ENCODE measurements at places on chromosomes 4 and X.

- no peak for DNase-seq
These were observed 250.8 kb downstream of the ARHGAP24 start for GRCh38 chr4:85725721-85726170.

- no peak for DNase-seq
These were observed 236.9 kb upstream of the CTSO start for GRCh38 chr4:156190615-156191014.

DNA sequence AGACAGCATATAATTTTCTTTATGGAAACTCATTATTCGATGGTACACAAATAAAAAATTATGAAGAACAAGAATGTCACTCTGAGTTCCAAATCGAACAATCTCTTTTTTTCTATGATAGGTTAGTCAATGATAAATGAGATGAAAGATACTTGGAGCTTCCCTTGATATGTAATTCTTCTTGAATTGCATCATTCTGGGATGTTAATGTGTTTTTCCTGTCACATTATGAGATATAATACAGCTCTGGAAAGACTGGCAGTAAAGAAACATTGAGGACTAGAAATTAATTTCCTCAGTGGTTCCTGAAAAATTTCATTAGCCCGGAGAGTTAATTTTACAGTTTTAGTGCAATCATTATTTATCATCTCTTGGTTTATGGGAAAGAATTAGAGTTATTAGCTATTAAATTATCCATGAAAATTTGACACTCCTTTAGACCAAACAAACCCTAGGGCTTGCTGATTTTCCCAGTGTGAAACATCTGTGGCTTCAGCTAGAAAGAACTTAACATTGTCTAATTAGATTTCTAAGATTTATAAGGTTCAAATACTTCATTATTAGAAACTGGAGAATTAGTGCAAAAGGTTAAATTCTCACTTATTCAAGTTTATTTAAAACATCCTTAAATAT lies 1546.6 kb upstream of the TENM3 start:
- DNase-seq, result no peak

- DNase-seq, result no peak
These were observed 1060.2 kb downstream of the TECRL start for GRCh38 chr4:63348735-63349673.

- no peak for DNase-seq
These were observed 42.5 kb downstream of the MAMLD1 start for GRCh38 chrX:150405576-150405975.

DNA sequence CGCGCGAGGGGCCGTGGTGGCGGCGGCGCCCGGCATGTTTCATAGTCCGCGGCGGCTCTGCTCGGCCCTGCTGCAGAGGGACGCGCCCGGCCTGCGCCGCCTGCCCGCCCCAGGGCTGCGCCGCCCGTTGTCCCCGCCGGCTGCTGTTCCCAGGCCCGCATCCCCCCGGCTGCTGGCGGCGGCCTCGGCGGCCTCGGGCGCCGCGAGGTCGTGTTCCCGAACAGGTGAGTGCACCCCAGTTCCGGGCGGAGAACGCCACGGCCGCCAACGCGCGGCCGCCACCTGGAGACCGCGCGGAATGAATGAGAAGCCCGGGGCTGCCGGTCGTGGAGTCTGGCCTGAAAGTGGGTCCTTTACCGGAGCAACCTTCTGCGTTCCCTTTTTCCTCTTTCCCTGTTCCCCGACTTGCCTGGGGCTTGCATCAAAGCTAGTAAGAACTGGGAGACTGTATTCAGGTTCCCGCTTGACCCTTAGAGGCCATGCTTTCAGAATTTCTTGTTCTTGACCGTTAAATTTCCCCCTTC lies 429 bp downstream of the NOCT start:
- peak; percentile 23 for DNase-seq

DNA sequence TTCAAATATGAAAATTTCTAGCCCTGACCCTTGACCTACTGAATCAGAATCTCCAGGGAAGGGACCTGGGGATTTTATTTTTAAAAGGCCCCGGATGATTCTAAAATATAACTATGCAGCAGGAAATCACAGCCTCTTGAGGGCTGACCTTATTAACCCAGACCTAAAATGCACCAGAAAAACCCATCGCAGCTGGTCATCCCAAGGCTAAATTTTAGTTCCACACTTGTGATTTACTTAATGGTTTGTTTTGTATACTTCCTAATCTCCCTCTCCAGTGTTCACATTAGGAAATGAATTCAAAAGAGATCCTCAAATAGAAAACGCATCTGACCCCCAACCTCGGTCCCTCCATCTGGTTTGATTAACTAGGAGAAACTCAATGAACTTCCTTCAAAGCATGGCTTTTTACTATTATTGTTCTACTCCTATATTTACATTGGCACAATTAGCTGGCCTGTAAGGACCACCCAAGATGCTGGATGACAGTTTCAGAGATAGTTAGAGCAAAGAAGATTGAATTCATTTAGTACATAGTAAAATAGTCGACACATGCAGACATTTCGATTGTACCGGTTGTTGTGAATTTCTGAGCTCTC lies 147.8 kb upstream of the MED14 start:
- no peak for DNase-seq

GRCh38 chrX:132171478-132171877 lies 43.7 kb upstream of the FRMD7 start:
- no peak for DNase-seq

- no peak for DNase-seq
These were observed 9.0 kb downstream of the FBXO8 start for GRCh38 chr4:174274436-174274835.

GRCh38 chr4:142883040-142883832 lies 37.1 kb upstream of the INPP4B start:
- DNase-seq, result no peak

- no peak for DNase-seq
These were observed 12.9 kb downstream of the DCK start for GRCh38 chr4:71006203-71006907.

GRCh38 chr4:2072971-2073807 lies 14.1 kb downstream of the NAT8L start:
- no peak for DNase-seq

- no peak for DNase-seq
These were observed 2222.3 kb upstream of the AGA start for GRCh38 chr4:179664430-179665027.

- DNase-seq, result no peak
These were observed at the start of gene MAOA for GRCh38 chrX:43656005-43656494. Gene MAOA (plus strand): TSS chrX:43656299. CDS start chrX:43656342, 43 bp downstream.

GRCh38 chr4:121227341-121227792 lies 63.2 kb upstream of the TNIP3 start:
- no peak for DNase-seq

GRCh38 chrX:78710171-78710570 lies 37.3 kb upstream of the LPAR4 start:
- DNase-seq, result no peak

GRCh38 chr4:168600796-168601583 lies 104.1 kb downstream of the PALLD start:
- no peak for DNase-seq

GRCh38 chr4:79875344-79875899 lies 197.6 kb downstream of the ANTXR2 start:
- no peak for DNase-seq

DNA sequence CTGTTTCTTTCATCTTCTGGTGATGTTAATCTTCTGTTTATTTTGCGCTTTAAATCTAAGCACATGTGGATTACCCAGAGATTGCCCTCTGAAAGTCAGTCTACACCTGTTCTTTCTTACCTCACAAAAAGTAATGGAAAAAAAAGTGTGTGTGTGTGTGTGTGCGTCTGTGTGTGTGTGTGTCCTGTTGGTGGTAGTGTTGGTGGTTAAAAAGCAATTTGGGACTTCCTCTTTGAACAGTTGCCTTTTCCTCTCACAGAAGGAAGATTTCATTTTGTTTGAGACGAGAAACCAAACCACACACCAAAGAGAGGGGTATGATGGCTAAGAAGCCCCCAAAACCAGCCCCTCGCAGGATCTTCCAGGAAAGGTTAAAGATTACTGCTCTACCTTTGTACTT lies at the start of gene STAP1:
STAP1 (plus strand) TSS at position 235 of the 400 bp plus-strand sequence; CDS start at position 318, 83 bp downstream.
- no peak for DNase-seq

GRCh38 chr4:128832243-128832625 lies 22.7 kb downstream of the JADE1 start:
- no peak for DNase-seq

- no peak for DNase-seq
These were observed 12.9 kb upstream of the ZCCHC4 start for GRCh38 chr4:25299476-25300203.

GRCh38 chrX:22093550-22093949 lies 61.4 kb downstream of the PHEX start:
- no peak for DNase-seq

All from activated T-cell treated with anti-CD3 and anti-CD28 coated beads for 1 hour (primary cell).